ENCODE measurements at places on chromosomes 5 and 9. TPM values are rescaled to one million over a fixed set of nuclear protein-coding genes. Genes with fewer than 3 reads are reported as not detected.

Gene GABRB2
- 10.0 TPM for total RNA-seq

Gene ANKRD31
- total RNA-seq = 0.27 TPM

Gene F2RL2
- 0.68 TPM for total RNA-seq

DNA sequence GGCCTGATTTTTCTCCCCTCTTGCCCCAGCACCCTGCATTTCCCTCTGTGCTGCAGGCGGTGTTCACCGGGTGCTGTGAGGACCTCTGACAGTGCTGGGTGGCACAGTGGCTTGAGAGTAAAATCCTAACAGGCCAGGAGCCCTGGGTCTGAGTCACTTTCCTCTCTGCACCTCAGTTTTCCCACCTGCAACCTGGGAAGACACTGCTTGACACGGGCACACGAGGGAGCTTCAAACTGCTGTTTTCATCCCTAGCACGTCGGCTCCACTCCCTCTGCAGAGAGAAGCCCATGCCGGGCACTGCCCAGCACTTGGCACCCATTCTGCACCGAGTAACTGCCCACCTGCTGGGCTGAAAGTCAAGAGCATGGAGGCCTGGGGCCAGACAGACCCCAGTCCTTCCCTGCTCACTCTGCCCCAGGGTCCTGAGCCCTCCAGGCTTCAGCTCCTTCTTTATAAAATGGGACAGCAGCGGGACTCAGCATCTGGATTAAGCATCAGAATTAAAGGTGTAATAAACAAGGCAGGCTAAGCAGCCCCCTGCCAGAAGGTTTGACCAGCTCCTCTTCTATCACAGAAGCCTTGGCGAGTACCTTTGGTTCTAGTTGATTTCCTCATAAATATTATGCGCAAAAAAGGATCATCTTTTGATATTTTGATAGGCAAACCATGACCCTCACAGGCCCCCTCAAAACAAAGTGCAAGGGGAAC, 5.2 kb downstream of the GFI1B start:
- DNase-seq = no peak

DNA sequence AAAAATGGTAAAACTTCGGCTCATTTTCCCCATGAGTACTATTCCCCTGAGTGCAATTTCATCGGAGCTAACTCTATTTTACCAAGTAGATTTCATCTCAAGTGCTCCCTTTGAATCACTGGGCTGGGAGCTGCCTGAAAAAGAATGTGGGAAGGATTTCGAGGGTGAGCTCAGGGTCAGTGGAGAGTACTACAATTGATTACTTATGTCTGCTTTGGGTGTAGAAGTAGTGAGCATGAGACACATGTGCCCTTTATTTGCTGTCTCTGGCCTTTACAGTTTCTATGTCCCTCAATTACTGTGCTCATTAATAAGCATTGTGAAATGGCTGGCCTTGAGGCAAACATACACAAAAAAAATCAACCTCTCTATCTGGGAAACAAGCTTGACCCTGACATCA, 172.7 kb upstream of the RFX3 start:
- no peak for DNase-seq

- no peak for DNase-seq
These were observed 6.9 kb downstream of the SUSD1 start for GRCh38 chr9:112168197-112168596.

DNA sequence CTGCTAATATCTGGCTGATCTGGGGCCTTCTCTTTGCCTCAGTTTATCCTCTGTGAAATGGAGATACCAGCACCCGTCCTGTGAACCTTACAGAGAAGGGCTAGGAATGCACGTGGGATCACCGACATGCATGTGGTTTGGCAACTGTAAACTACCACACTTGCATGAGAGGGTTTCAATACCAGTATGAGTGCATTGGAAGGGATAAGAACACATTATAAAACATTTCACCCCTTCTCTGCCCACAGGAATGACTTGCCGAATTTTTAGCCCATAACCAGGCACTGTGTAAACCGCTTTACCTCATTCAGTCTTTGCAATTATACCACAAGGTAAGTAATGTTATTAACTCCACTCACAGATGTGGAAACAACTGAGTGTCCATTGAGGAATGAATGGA, 8.9 kb upstream of the RAB14 start:
- DNase-seq = no peak

GRCh38 chr9:131534721-131535237, 3.7 kb upstream of the UCK1 start:
- no peak for DNase-seq

Gene TMEM215
- not detected for total RNA-seq

- no peak for DNase-seq
These were observed 38.2 kb upstream of the EXOC3 start for GRCh38 chr5:404666-405241.

- DNase-seq = no peak
These were observed 78.2 kb upstream of the SMIM23 start for GRCh38 chr5:171707442-171707792.

- no peak for DNase-seq
These were observed 185.9 kb downstream of the ERCC6L2 start for GRCh38 chr9:96061293-96061987.

GRCh38 chr5:32331217-32331934, 18.6 kb upstream of the MTMR12 start:
- no peak for DNase-seq

- DNase-seq = no peak
These were observed 104.7 kb downstream of the RAB3C start for GRCh38 chr5:58687595-58687994.

DNA sequence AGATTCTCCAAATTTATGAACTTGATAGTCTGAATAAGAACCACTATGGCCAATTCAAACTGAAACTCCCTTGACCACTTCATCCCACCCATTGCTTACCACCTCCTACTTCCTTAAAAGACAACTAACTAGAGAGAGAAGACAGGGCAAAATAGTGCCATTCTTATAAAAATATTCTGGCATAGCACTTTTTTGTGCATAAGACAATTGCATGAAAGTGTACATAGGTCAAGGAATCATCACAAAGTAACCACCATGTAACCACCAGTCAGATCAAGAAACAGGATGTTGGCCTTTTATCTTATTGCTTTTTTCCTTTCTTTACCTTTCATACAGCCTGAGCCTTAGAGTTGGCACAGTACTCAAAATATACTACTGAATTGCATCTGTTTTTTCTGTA, 8.1 kb upstream of the ARSB start:
- DNase-seq = no peak

- DNase-seq = no peak
These were observed 9.0 kb downstream of the CD274 start for GRCh38 chr9:5459289-5459829.

Gene NR6A1
- total RNA-seq = 1.9 TPM

Gene GLRA1
- not detected for total RNA-seq

DNA sequence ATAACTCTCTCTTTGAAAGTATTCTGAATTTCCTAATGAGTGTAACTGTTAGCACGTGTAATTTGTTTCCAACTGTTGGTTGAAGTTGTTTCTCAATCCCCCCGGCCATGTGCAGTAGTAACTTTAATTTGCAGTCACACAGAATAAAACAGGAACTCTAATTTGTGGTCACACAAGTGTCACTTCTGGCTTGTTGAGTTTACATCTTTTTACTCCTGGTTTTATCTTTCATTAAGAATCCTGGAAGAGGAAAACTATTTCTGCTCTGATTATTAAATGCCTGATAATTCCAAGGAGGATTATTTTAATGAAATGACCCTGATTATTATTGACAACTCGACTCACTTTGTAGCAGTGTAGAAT, 1.2 kb downstream of the SCAMP1 start:
- no peak for DNase-seq

Gene TLR4
- 119 TPM for total RNA-seq

DNA sequence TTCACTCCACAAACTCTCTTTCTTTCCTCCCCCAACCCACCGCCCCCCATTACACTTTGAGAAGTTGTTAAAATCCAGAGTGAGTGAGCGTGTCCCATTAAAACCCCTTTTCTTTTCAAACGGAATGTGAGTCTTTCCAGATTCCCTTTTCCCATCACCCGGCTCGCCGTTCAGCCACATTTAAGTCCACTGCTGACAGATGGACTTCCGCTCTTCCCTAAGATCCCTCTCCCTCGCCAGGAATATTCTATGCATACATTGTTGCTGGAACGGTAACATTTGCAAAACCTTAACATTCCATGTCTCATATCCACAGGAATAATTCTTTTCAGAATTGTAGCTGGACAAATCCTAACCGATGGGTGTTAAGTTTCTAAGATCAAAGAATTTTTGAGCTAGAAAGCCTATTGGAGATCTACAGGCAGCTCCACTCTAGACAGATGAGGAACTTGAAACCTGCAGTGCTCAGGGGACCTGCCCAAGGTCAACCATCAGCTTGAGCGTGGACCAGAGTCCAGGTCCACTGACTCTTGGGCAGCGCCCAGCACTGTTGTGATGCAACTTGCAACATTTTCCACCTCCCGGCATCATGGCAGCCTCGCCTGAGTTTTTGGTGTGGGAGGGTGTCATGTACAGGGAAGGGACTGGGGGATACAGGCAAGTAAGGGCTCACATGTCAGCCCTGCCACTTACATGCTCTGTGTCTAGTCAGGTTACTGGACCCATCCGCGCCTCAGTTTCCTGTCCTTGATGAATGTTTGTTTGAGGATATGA, 500.1 kb downstream of the CCDC171 start:
- no peak for DNase-seq

Gene ARSI
- 1.1 TPM for total RNA-seq

Gene PLAC8L1
- not detected for total RNA-seq

DNA sequence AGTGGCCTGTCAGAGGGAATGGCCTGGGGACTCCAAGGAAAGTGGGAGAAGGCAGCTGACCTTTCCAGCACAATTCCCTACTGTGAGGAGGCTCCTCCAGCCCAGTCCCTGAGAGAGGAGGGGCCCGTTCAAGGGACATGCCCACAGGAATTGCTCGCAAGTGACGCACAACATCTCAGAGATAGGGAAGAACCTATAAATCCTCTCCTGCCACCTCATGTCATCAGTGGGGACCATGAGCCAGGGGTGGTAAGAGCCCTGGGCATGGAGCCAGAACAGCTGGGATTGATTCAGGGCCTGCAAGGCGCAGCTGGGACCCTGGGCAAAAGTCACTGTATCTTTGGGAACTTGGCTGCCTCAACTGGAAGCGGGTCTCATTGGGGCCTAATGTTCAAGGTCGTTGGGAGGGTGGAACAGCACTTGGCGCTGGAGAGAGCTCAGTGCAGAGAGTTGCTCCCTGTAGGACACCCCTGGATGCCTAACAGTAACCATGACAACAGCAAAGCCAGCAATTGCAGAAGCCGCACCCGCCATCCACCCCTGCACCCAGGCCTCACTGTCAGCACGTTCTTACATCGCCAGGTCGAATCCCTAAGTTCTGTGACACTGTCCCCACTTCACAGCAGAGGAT, 41.3 kb upstream of the ORM1 start:
- DNase-seq = peak; percentile 57

Gene IL17B
- total RNA-seq = not detected

DNA sequence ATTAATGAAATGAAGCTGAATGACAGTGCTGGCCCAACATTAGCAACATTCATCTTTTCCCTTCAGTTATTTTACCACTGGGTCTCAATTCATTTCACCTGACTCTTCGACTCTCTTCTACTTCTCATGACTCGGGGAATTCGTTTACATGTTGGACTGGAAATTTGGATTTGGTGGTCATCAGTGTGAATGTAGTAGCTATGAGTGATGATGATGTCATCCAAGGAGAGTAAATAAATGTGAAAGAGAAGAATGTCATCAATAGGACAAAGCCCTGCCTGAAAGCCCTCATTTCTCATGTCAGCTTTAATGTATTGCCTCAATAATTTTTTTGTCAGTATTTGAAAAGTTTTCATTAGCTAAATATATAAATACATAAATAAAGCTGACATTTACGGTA, 21.9 kb upstream of the CFAP95 start:
- no peak for DNase-seq

DNA sequence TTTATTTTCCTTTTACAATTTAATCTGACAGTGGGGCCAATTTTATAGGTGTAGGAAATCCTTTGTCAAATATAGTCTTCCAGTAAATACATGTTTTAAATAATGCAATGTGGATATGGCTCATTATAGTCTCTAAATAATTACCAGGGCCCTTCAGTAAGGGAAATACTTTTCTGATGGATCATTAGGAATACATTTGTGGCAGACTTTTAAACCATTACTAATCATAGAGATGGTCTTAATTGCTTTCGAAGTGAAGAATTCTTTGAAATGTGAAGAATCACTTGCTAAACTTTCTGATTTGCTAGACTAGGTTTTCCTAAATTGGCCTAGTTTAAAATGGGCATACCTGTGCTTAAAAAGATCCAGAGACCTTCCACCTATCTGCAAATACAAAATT, 105.6 kb upstream of the ELL2 start:
- DNase-seq = no peak

DNA sequence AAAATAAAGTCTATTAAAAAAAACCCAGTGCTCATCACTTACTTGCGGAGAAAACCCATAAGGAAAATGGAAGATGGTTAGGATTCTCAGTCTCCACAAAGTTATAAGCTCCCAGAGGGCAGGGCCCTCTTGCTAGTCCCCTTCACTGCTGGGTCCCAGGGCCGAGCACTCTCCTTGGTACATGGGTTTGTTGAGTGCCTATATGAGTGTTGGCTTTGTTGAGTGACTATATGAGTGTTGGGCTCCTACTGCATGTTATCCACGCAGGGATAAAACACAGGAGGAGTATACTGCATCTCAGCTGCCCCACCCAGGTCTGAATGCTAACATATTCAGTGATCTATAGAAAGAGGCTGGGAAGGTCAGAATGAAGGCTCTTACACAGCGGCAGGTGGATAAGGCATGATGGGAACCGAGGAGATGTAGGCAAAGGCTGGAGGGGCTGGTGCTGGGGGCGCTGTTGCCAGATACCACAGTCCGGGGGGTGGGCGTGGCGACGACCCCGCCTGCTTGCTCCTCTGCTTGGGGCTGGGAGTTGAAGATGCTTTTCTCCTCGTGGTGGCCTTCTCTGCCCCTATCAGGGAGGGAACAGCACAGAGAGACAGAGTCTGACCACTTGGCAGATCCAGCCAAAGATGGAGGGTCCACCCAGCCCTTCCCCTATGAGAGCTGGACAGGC, 11.6 kb downstream of the ORM2 start:
- DNase-seq = peak; percentile 70

DNA sequence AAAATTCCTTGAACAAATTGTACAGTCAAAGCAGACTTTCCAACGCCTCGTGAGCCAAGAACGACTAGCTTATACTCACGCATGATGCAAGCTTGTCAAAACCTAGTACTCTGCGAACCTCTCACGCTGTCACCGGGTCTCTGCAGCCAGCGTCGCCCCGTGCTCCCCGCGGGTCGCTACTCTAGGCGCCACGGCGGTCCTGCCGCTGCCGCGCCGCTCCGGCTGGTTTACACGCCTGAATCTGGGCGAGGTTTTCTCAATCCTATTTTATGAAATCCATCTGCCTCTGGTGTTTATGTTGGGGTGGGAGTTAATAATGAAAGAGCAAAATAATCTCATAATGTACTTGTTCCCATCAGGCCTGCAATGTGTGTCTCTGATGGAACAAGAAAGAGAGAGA, 90.9 kb downstream of the SV2C start:
- no peak for DNase-seq

Measured in spleen (tissue), 13 donors.